ENCODE measurements at places on chromosomes 6 and 20.

DNA sequence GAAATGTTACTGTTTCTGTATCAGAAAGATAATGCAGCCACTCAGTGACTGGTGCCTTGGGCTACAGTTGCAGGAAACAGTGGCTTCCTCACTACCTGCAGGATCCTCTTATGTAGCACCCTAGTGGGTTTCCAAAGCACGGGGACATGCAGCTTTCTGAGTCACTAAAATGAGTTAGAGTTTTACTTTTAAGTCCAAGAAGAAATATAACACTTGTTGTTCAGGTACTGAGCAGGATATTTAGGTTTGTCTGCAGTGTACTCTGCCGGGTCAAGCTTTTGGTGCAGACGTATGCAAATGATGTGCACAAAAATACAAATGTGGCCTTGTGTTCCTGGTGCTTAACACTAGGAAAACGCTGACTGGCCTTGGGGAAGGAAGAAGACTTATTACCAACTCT is 22.0 kb downstream of the ACSS1 start:
- DNase-seq: no peak

GRCh38 chr6:34888514-34888856 is 570 bp upstream of the ANKS1A start:
- peak; percentile 22 for DNase-seq

DNA sequence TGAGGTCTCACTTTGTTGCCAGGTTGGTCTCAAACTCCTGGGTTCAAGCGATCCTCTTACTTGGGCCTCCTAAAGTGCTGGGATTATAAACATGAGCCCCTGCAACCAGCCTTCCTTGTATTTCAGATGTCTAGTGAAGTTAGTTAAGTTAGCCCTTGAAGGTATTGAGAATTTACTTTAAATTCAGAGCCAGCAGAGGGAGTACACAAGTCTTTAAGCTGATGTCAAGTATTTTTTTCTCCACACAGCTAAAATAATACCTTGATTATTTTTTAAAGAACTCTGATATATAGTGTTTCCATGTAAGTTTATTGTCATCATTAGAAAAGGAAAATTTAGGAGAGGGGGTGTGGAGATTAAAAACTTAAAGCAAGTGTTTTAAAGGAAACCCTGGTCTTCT is 9.8 kb downstream of the FOXO3 start:
- no peak for DNase-seq

DNA sequence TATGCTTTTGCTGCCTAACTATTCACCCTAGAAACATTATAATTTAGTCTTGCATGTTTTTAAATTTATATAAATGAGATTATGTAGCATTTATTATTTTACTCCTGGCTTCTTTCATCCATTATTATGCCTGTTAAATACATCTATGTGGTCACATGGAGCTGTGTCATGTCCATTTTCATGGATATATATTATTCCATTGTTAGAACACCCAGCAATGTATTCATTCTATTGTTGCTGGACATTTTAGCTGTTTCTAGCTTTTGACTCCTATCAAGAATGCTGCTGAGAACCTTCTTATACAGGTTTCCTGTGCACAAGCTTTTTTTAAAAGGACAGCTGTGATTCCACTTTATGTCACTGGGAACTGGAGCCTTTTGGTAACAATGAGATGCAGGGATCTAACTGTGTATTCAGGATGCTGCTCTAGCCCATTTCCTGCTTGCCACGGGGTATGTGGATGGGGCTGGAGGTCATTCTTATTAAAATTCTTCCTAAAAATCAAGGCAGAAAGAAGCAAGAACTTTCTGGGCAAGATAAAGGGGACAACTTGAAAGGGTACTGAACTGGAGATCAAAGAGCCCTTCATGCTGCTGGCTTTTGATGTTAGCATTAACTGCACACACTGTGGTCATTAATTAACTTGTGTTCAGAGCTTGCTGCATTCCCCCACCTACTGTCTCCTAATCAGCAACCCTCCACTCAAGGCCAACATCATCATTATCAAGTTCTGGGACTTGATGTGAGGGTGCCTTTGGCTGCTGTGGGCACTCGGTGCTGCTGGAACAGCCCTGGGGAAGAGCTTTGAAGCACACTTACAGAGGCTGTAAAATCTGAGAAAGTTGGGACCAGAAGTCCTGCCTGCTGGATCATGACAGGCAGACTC is 96.6 kb upstream of the AKIRIN2 start:
- no peak for DNase-seq

GRCh38 chr6:119586250-119586882 is 236.8 kb upstream of the MAN1A1 start:
- DNase-seq: no peak

GRCh38 chr6:35247642-35248231 is 11.8 kb upstream of the ZNF76 start:
- DNase-seq: no peak

DNA sequence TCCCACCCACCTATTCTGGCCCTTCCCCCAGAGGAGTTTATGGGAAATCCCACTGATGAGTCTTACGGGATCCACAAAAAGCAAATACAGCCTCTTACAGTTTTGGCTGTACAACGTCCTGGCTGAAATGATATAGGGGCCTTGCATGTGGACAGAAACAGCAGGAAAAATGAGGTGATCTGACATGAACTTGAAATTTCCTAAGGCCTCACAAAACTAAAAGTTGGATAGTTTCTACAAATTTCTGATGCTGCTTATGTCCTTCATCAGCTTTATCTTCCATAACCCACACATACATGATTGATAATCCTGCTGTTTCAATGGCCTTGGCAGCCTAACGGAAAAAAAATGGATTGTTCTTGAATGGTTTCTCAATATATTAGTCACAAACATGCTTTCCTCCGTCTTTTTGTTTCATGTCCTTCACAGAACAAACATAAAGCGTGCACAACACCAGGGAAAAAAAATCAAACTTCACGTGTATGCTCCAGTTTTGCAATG is 118.8 kb downstream of the BMP5 start:
- no peak for DNase-seq

GRCh38 chr6:112827793-112828192 is 480.7 kb downstream of the RFPL4B start:
- DNase-seq: no peak

Measured in Caki2 (cell line).